ENCODE measurements at places on chromosomes 4 and X.

- no peak for DNase-seq
Measured at GRCh38 chr4:153001626-153002025, 65.5 kb downstream of the FHDC1 start.

- DNase-seq = peak; percentile 13
Measured at GRCh38 chr4:99624141-99624719, 33.4 kb downstream of the C4orf54 start.

DNA sequence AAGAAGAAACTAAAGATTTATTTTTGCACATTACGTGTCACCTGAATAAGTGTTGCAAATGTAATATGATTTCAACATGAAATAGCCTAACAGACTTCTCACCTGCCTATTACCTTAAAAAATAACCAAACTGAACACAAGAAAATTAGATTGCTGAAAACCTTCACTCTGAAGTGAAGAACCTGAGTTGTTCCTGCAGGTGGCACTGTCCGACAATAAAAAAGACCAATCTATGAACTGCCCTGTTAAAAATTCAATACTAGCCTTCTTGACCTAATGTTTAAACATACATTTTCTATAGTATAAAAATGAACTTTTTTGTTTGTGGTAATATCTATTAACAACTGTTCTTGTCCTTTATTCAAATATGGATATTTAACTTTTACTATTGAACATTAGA lies 69.2 kb upstream of the PNPLA4 start:
- peak; percentile 31 for DNase-seq

DNA sequence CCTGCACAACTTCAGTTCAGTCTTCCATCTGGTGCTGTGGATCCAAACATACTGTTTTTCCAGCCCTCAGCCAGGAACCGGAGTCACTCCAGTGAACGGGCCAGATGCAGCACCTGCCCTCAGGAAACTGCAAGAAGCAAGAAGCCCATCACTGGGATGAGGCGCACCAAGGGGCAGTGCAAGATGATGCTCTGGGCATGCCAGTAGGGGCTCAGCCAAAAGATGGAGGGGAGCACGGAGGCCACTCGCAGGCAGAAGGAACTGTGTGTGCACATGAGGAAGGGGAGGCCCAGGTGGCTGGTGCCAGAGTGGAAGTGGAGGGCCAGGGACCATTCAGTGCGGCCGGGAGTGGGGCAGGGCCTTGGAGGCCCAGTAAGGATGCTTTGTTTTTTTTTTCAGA lies 161.7 kb upstream of the MAMLD1 start:
- no peak for DNase-seq

DNA sequence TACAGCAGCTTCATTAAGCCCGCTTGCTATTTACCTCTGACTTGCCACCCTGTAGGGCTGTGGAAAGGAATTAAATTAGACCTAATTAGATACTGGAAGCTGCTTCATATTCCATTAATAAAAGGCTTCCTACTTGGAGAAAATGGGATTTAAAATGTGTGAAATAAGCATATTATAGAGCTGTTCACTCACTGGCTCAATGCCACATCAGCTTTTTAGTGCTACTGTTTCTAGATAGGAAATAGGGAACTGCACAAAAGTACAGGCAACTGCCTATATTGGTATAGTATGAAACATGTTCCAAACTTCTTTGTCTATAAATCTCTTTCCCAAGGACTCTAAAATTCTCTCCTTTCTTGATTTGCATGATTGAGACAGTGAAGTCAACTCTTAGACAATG lies 407.9 kb upstream of the AADAT start:
- no peak for DNase-seq

GRCh38 chrX:120253784-120254183 lies 3.2 kb downstream of the ZBTB33 start:
- DNase-seq = no peak

GRCh38 chrX:133513123-133513522 lies 97.8 kb upstream of the GPC4 start:
- no peak for DNase-seq

DNA sequence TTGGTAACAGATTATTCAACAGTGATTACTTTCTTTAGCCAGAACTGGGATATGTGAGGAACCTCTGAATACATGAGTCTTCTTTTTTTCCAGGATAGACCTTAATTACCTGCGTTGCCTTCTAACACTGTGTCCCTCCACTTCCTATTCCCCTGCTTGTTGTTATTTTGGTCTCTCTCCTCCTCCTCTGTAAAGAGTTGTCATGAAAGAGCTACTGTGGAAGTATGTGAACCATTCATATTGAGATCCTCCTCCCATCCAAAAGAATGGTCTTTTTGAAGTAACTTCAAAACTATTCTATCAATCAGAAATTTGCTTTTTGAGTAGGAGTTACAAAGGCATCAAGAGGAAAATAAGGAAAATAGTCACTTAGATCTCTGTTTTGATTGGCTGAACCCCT lies 420.0 kb upstream of the TENM3 start:
- no peak for DNase-seq

- no peak for DNase-seq
Measured at GRCh38 chr4:157076578-157076947, 613 bp downstream of the GLRB start.

GRCh38 chr4:152041295-152041694 lies 280.5 kb upstream of the GATB start:
- no peak for DNase-seq

DNA sequence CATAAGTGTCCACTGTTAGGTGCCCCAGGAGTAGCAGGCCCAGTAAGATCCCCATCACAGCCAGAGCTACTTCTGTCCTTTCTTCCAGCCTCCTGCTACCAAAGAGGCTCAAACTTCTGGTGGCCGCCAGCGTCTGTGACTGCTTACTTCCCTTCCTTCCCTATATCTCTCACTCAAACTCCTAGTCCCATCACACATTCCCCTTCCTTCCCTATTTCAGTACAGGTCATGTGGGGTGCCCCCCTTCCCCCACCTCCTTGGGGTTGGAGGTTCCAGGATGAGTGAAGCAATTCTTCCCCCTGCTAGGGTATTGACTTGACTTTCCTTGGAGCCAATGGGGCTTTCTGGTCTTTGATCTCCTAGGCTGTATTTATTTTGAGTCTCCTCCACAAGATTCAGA lies at the start of gene VSIG4:
Gene VSIG4, minus strand, starts transcription at position 137 of the 400 bp plus-strand sequence. Its CDS starts 82 bp downstream, at position 55.
- DNase-seq = no peak

DNA sequence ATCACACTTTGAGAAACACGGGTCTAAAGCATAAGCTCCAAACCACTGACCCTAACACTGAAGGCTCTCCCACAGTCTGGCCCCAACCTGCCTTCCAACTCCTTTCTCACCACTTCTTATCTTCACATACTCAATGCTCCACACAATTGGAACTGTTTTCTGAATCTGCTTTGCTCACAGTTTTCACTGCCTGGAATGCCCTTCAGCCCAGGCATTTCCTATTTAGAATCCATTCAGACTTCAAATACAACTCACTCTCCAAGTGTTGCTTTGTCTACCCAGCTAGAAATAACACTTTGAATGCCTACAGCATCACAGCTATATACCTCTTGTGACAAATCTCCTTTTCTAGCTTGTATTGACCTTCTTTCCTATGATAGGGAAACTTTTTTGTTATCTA lies 10.2 kb downstream of the OTUD4 start:
- DNase-seq = no peak

Measured in activated CD8-positive, alpha-beta T cell treated with anti-CD3 and anti-CD28 coated beads for 36 hours (primary cell).